ENCODE measurements at places on chromosomes 5 and 9.

GRCh38 chr5:13574574-13574973 lies 369.9 kb downstream of the DNAH5 start:
- DNase-seq = no peak

GRCh38 chr5:59503220-59503619 lies 390.3 kb downstream of the PDE4D start:
- no peak for DNase-seq

GRCh38 chr9:70420441-70421271 lies 6.2 kb upstream of the KLF9 start:
- DNase-seq = peak; percentile 82

GRCh38 chr5:54886866-54887265 lies 98.5 kb downstream of the ESM1 start:
- DNase-seq = no peak

GRCh38 chr5:84086511-84086910 lies 298.2 kb downstream of the EDIL3 start:
- no peak for DNase-seq

GRCh38 chr9:95820074-95820473 lies 55.4 kb upstream of the ERCC6L2 start:
- no peak for DNase-seq

DNA sequence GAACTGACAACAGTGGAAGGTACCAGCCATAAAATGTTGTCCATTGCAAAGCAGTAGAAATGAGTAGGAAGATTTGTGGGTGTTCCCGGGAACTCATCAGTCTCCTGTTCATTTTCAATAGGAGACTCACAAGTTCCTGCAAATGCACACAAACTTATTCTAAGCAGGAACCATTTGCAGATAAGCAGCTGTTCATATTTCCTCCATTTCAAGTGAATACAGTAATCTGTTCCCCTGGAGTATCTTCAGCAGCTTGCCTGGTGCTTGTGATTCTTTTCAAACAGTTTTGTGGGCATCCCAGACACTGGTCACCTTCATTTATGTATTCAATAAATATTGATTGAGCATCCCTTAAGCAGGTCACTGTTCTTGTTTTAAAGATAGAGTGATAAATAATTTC lies 1315.5 kb upstream of the C9orf72 start:
- no peak for DNase-seq

DNA sequence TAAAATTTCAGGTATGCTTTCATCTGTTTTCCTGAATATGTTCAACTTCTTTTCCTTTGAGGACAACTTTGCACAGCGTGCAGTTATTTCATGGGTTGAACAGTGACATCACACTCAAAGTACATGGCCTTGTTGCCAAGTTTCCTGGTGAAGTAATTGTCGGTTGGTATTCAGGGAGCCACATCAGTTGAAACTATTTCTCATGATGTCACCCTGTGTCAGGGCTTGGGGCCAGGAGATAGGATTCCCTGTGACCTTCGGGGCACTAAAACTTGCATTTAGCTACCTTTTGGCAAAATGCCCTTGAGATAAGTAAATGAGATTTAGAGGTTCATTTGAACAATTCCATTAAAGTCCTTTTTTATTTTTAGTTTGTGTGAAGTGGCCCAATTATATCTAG lies 383.9 kb downstream of the SH3GL2 start:
- DNase-seq = peak; percentile 4

DNA sequence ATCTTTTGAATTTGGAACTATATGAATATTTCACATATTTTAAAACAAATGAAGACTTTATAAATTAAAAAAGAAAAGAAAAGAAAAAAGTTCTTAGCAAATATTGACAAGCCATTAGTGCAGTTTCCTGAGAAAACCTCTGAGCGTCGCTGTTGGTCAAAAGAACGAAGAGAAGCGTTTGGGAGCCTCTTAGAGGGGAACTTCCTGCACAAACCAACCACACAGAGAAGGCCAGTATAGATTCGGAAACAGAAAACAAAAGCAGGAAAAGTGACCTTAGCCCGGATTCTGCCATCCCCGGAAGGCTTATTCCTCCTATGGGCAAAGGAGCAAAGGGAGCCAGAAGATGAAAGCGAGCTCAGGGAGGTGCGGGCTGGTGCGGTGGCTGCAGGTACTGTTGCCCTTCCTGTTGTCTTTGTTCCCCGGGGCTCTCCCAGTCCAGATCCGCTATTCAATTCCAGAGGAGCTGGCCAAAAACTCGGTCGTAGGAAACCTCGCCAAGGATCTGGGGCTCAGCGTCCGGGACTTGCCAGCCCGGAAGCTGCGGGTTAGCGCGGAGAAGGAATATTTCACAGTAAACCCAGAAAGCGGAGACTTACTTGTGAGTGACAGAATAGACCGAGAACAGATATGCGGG lies at the start of gene PCDHGB2:
Gene PCDHGB2, plus strand, starts transcription at position 205 of the 637 bp plus-strand sequence. Its CDS starts 142 bp downstream, at position 347.
- no peak for DNase-seq

DNA sequence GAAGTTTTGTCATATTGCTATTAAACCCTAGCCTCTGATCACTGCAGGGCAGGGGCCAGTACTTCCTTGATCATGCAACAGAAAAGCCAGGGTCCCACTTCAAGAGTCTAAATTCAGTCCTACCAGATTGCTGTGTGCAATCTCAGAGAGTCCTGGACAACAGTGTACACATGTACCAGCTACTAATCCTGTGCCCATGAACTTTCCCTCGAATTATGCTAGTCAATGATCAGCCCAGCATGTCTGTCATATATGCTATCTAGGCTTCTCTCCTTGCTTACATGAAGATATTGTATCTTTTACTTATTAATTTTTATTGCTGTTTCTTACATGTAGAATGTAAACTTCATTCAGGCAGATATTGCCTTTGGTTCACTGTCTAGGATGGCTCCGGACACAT lies 367.0 kb downstream of the NTRK2 start:
- DNase-seq = no peak

- no peak for DNase-seq
Observed at GRCh38 chr9:85151741-85152140, 482.2 kb downstream of the NTRK2 start.

DNA sequence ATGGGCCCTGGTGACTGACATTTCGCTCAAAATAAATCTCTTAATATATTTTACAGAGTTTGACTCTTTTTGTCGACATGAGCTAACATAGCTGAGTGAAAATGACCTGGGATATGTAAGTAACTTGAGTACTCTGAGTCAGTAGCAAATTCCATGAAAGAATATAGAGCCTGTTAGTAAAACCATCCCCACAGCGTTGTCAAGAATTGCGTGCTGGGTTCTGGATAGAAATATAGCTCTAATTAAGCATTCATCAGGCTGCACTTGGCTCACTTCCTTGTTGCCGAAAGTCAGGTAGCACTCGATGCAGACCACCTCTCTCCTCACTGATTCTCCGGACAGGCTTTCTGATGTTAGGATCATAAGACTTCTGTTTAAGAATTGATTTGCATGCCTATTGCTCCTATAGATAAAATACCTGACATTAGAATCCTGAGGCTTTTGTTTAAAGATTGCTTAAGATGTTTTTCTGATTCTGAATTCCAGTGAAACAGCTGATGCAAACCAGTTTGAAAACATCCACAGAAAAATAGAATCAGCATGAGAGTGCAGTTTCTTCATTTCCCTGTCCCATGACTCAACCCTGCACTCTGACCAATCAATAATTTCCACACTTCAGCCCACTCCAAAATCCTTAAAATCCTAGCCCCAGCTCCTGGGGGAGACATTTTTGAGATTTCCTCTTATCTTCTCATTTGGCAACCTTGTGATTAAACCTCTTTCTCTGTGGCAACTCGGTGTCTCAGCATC lies 310.6 kb downstream of the DIRAS2 start:
- DNase-seq = no peak

- no peak for DNase-seq
Observed at GRCh38 chr5:179347581-179347980, 2.3 kb upstream of the ADAMTS2 start.

DNA sequence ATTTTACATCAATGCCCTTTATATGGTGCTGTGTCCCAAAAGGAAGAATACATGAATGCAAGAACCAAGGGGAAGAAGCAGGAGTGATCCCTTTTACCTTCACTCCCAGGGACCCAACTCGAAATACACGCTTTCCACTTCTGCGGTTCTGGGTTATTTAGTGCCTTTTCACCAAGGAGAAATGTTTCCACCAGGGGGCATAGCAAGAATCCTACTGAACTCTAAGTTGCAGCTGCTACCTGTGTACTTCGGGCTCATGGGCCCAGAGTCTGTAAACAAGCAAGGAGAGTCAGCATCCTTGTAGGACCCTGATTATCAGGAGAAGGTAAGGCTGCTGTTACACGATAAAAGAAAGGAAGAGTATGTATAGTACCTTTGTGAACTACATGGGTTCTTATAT lies 45.7 kb downstream of the DPYSL3 start:
- no peak for DNase-seq

DNA sequence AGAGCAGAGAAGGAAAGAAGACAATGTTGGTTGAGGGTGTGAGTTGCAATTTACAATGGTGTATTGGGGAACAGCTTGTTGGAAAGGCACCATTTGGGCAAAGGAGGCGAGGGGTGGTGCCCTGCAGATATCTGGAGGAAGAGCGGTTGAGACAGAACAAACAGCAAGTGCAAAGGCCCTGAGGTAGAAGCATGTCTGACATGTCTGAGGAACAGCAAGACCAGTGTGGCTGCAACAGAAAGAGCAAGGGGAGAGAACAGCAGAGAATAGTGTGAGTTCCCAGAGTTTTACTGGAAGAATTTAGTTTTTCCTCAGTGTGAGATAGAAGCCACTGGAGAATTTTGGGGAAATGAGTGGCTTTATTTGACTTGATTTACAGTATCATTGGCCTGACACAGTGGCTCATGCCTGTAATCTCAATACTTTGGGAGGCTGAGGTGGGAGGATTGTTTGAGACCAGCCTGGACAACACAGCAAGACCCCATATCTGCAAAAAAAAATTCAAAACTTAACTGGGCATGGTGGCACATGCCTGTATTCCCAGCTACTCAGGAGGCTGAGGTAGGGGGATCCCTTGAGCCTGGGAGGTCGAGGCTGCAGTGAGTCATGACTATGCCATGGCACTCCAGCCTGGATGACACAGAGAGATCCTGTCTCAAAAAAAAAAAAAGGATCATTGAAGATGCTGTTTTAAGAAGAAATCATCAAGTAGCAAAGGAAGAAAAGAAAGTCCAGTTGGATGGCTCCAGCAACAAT lies 13.6 kb downstream of the CMBL start:
- DNase-seq = no peak

All from urothelium cell line (cell line).